ENCODE measurements at places on chromosomes 7 and 10.

GRCh38 chr10:45473126-45473525 lies 99.1 kb downstream of the ALOX5 start:
- DNase-seq: no peak

- DNase-seq: no peak
These were observed 67.8 kb downstream of the ELMO1 start for GRCh38 chr7:37380831-37381230.

DNA sequence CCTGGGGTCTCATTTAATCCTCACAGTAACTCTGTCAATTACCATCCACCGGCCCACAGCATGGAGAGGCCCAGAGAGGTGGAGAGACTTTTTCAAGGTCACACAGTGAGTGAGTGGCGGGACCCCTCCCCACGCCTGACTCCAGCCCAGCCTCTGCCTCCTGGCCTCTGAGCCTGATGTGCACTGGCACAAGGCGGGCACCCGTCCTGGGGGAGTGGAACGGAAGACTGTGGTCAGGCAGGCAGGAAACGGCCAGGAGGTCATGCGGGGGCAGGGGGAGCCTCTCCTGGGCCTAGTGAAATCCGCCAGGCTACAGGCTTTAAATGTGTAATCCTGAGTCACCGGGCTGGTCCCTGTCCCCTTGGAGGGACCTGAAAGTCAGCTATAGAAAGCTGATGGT lies 32.2 kb downstream of the ZCCHC24 start:
- DNase-seq: no peak

DNA sequence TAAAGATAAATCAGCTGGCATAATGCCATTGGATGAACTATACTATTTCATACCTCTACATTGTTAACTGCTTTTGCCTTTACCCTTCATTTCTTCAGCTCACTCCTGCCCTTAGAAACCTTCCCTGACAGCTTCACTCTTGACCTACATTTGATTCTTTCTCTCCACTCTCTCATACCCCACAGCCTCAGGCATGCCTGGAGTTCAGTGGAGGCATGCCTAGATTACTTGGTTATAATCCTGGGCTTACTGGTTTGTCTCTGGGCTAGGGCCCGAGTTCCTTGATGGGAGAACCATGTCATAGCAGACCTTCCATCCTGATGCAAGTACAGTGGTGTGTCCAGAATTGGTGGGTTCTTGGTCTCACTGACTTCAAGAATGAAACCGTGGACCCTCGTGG lies 8.4 kb upstream of the CDHR3 start:
- DNase-seq: no peak

DNA sequence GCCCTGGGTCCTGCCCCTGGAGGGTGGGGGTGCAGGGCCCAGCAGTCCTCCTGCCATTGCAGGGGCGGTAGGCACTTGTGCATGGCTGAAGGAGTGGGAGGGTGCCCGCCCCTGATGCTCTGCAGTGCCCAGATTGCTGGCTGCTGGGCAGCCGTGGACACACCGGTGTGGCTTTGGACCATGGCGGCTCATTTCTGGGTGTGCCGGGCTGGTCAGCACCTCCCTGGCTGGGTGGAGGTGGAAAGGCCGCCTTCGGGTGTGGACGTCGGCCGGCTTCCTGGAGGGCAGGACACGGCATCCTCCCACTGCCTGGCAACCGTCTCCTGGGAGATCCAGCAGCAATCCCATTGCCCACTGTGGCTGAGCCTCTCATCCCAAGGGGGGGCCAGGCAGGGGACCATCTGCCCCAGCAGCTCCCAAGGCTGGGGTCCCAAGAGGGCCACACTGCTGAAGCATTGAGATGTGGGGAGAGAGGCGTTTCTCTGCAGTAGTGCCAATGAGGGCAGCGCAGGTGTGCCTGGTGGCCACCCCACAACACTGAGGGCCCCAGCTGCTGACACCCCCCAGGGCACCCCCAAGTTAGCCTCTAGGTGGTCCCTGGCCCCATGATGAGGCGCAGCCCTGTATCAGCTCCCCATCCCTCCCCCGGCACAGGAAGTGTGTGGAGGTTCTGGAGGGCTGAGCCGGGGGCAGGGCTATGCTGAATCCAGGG lies 12.9 kb downstream of the TTYH3 start:
- no peak for DNase-seq

- DNase-seq: no peak
These were observed 420.8 kb upstream of the AUTS2 start for GRCh38 chr7:69177461-69177861.

DNA sequence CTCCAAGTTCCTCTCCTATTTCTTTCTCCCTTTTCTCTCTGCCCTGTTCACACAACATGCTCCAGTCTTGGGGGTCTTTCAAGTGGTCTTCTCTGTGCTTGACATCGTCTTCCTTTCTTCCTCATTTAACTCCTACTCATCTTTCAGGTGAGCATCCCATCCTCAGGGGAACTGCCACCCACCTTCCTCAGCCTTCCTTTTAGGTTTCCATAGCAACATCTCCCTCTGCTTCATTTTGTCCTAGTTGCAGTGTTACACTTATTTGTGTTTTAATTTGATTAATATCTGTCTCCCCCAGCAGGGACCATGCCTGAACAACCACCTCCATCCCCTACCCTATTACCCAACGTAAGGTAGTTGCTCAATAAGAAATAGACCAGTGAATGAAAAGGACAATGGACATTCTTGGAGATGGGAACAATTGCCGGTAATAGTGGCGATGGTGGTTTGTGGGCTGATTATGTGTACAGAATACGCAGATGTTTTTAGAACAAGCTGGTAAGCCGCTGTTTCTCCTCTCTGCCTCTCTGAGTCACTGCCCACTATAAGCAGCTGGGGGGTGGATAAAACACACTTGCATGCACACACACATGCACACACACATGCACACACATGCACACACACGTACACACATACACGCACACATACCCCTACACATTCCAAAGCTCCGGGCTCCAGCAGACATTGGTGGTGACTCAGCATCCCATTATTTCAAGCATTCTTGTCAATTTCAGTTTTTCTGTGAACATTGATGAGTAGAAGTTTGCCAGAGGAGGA lies 251.6 kb downstream of the GATA3 start:
- DNase-seq: no peak

All from GM23338 (cell line).